Stimulated activated CD8-positive, alpha-beta memory T cell treated with anti-CD3 and anti-CD28 coated beads, Interleukin-15, amount 100 ng/mL, for 4 hours (primary cell): ENCODE measurements at places on chromosomes 12 and 14.

DNA sequence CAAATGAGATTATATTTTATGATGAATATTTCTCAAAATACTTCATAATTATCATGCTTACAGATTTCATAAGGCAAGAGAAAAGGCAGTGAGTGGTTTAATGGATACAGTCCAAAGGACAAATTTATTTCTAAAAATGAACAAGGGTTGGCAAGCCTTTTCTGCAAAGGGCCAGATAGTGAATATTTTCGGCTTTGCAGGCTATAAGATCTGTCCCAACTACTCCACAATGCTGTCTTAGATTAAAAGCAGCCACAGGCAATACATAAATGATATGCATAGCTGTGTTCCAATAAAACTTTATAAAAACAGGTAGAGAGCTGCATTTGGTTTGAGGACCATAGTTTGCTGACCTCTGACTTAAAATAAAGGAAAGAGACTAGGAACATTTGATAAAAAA is 42.9 kb upstream of the STK38L start:
- no peak for DNase-seq

GRCh38 chr12:60144395-60144794 is 548.6 kb downstream of the SLC16A7 start:
- DNase-seq: no peak

DNA sequence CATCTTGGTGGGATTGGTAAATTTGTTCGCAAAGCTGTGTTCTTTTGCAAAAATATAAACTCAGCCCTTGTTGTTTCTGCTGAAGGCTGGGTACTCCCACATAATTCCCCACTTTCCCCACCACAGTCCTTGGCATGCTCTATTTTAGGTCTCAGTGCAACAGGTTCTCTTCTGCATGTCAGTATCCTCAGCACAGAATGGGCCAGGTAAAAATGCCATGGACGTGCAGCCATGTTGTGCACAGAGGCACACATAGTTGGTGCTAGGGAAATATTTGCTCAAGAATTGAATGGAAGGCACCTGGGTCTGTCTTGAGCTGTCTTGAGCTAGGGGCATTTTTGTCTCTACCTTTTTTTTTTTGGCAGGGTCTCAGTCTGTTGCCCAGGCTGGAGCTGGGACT is 87.8 kb upstream of the LHX5 start:
- no peak for DNase-seq

GRCh38 chr14:101451166-101451565 is 110.1 kb upstream of the DIO3 start:
- DNase-seq: no peak

DNA sequence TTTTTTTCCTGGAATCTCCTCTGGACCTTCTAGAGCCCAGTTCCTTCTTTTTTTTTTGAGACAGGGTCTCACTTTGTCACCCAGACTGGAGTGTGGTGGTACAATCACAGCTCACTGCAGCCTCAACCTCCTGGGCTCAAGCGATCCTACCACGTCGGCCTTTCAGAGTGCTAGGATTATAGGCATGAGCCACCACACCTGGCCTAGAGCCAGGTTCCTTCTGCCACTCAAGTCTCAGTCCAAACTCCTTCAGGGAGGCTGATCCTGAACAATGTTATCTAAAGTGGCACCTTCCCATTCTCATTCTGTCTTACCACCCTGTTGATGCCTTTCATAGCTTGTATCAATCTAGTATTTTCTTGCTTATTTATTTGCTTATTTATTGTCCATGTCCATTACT is 22.3 kb upstream of the ELK3 start:
- no peak for DNase-seq

DNA sequence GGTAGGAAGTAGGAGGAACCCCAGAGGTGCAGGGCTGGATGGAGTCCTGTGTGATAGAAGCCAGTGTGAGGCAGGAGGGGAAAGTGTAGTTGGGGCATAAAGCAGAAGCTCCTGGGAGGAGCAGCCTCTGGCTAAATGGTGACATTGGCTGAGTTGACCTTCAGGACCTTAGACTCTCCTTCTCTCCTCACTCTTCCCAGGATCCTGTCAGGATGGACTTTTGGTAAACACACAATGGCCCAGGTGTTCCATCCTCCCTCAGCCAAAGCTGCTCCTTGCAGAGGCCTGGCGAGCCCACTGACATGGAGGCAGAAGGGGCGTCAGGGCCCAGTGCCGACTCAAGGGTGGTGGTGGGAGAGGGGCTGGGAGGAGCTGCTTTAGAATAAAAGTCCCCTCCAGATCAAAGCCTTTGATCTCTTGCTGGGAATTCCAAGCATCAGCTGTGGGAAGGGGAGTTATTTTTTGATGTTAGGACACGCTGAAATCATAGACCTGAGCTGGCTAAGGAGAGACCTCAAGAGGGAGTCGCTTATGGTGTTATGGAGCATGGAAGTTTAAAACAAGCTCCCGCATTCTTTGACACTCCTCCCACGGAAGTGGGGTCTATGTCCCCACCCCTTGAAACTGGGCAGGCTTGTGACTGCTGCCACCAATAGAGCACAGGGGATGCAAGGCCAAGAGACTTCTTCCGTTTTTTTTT is 44.1 kb downstream of the SMIM41 start:
- DNase-seq: no peak

GRCh38 chr12:42769455-42769854 is 179.9 kb upstream of the PRICKLE1 start:
- no peak for DNase-seq
